ENCODE measurements at places on chromosomes 6 and 20.

- DNase-seq, result peak; percentile 46
These were observed 4.9 kb downstream of the VEGFA start for GRCh38 chr6:43774776-43775534.

DNA sequence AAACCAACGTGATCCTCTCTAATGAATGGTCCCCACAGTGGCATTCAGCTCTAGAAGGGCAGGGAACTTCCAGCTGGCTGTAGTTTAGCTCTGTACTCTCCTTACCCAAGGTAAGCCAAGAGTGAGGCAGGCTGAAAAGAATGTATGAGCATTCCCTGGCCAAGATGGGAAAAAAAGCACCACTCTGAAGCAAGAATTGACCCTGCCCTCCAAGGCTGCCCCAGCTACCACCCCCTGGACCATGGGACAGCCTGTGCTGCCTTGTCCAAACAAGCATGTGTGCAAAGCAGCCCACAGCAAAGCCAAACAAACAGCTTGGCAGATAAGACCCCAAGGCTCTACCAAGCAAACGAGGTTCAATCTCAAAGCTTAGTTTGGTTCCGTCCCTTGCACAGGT, 73.9 kb downstream of the GFOD1 start:
- no peak for DNase-seq

DNA sequence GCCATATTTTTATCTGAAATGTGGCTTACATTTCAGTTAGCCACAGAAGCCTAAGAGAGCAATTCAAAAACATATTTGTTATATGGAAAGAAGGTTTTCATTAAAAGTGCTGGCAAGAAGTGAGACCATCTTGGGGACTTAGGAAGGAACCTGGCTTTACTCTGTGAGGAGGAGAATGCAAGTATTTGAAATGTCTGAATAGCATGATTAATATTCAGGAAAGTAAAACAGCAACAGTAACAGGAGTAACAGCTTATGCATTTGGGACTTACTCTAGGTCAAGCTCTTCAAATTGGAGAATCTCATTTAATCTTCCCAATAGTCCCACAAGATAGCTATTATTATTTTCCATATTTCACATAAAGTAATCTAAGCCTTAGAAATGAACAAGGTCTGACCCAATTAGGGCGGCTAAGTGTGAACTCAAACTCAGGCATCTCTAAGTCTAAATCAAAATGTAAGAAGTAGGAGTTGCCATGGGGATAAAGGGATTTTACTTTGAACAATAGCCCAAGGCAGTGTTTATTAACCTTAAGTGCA, 816.5 kb downstream of the BCKDHB start:
- DNase-seq, result no peak

- DNase-seq, result no peak
These were observed 179.9 kb downstream of the CDC5L start for GRCh38 chr6:44567406-44567805.

DNA sequence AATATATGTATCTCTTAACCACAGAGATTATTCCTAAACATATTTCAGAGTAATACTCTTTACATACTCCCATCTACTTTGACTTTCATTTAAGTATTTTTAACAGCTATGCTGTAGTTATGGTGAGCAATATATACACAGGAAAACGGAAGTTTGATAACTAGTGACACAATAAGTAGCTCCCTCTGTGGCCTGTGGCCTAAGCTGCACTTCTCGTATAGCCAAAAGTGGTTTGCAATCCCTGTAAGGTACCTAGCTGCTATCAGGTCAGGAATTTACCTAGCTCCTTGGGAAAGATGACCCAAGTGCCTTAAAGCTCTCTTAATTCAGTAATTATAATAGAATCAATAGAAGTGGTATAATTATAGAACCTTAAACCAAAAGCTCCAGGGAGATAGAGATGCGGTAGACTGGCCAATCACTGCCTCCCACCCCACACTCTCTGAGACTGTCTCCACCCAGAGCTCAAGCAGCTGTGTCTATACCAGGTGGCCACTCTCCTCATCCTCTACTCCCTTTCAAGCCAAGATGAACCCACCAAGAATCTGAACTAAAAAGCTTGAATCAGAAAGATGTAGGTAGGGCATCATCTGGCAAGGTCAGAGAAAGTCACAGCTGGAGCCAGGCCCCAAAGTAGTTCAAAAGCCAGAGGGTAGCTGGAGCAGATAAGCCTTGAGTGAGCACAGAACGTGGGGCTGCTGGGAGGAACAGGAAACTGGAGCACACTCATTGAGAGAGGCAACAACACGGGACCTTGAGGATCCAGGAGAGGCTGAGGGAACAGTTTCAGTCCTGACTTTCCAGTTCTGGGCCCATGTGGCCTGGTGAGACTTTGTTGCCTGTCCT, 84.9 kb upstream of the ASF1A start:
- no peak for DNase-seq

GRCh38 chr6:36252005-36252404, 17.9 kb upstream of the PNPLA1 start:
- no peak for DNase-seq

- no peak for DNase-seq
These were observed 646.6 kb upstream of the HS3ST5 start for GRCh38 chr6:114989279-114989964.

DNA sequence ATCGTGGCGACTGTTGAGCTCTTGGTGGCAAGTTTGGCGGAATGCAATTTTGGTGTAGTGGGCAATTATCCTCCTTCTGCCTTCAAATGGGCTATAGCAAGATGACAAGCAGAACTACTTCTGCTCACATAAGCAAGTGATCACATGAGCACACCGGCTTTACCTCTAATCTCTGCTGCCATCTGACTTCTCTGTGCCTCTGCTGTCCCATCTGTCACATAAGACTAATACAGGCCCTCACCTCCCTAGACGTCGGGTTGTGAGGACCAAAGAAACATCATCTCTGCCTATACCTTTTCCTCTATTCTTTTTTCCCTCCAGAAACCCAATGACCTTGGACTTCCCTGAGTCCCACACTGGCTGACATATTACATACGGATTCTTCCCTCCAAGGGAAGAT, 13.3 kb upstream of the WTAP start:
- DNase-seq, result no peak

DNA sequence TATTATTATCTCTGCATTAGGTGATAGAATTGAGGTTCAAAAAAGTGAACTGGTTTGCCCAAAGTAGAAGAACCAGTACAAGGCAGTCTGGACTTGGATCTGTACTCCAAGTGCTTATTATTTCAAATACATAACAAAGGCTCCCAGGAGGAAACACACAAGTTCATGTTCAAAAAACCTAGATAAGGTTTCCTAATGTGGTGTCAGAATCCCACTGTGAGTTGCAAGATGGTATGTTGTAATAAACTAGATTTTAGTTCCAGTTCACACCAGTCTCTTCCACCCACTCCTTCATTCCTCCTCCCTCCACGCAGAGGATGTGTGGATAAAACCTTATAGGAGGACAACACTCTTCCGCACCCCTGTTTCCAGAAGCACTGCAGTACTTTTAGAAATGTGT, 42.8 kb downstream of the KIAA0319 start:
- DNase-seq, result no peak

DNA sequence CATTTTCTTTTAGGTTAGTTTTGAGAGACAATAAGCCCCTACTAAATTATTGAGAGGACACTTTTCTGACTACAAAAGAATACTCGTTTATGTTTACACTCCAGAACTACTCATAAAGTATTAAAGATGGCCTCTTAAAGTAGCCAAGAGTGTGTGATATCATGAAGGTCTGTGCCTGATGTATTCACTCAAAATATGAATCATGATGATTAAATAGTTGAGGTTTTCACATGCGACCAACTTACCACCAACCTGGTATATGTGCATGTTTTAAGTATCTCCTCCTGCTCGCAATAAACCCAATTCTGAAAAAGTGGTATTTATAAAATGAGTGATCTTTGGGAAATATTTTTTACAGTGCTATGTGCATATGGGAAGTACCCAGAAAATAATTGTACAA, 43.9 kb downstream of the IL20RA start:
- no peak for DNase-seq
